ENCODE measurements at places on chromosomes 3 and 15.

DNA sequence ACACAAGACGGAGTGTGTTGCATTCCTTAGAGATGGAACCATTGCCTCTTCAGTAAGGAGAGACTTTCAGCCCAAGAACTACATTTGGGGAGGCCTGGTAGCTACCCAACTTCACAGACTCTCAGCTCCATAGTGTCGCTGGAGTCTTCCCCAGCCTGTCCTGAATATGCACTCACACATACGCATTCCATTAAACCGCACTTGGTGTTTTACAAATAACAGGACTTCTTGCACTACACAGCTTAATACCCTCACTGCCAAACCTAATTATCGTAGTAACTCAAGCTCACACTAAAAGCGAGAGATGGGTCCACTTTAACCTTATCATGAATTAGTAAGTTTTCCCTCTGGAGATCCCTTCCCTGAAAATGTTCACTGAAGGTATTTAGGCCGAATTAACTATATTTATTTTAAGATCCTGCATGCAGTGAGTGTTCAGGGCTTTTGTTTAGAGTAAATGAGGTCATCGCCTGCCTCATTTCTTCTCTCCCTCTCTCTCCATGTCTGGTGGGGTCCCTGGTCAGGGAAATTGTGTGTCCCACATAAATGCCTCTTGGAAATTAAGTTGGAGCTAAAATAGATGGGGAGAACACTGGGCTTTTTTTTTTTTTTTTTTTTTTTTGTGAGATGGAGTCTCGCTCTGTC is 171.9 kb downstream of the FAM43A start:
- no peak for DNase-seq

DNA sequence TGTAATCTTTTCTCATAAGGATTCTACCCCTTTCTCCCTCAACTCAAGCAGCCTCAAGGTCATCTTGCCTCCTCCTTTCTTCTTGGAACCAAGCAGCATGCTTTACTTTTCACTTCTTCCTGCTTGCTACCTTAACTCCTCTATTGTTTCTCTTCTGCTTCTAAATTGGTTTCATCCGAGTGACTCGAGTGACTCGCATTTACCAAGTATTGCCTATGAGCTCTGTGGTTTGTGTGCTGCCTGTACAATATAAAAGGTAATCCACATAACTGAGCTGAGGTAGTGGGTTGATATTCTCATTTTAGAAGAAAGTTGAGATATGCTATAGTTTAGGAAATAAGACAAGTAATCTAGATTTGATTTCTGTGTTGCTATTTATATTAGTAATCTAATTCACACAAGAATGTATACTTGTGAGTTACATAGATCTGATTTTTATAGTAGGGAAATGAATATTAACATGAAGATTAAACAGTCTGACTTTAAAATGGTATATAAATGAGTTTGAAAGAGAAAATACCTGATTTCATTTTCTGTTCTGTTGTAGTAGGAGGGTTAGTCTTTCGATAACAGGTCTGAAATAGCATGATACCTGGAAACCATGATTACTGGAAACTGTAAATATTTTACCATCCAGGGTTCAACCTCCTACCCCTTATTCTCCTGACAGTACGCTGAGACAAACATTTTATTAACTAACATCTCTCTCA is 5.5 kb downstream of the HHLA2 start:
- no peak for DNase-seq

GRCh38 chr3:11643201-11643603 is 513 bp downstream of the VGLL4 start:
- DNase-seq: no peak

DNA sequence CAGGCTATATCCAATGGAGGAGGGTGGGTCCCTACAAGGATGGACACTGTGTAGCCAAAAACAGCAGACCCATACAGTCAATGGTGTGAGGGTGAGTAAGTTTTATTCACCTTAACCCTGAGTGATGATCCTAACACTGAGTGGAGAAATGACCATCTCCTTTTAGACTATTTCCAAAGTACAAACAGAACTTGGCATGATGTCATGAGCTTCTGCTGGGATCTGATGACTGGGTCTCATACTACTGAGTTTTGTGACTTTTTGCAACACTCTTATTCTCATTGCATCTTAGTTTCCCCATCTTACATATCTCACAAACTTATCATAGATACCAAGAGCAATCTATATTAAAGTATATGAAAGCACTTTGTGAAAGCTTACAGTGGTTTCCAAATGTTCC is 330.3 kb upstream of the CFAP20DC start:
- no peak for DNase-seq

DNA sequence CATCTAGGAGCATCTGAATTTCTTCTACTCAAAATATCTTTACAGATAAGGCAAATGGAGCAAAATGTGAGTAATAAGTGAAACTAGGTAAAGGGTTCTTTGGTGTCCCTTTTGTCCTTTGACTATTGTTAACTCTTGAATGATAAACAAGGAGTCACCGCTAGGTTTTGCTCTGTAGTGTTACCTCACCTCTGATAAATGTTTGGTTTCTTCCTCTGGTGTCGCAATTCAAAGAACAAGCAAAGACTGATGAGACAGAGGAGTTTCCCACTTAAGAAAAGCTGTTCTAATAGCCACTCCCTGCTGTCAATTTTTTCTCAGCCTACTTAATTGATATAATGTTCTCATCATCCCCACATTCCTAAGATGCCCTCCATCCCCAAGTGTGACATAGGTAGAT is 925.9 kb downstream of the IGSF11 start:
- no peak for DNase-seq

- DNase-seq: no peak
Measured at GRCh38 chr3:107514453-107514852, 8.3 kb upstream of the BBX start.

Measured in stimulated activated CD4-positive, alpha-beta T cell treated with anti-CD3 and anti-CD28 coated beads, Interleukin-15, amount 100 ng/mL, for 1 hour (primary cell).